Left lung (tissue), 14 donors: ENCODE measurements at places on chromosomes 7 and 10. TPM values are rescaled to one million over a fixed set of nuclear protein-coding genes. Genes with fewer than 3 reads are reported as not detected.

Gene DMBT1
- polyA plus RNA-seq = 2.6 TPM

Gene OR2A2
- polyA plus RNA-seq = not detected

Gene GIMAP8
- 22.9 TPM for polyA plus RNA-seq

DNA sequence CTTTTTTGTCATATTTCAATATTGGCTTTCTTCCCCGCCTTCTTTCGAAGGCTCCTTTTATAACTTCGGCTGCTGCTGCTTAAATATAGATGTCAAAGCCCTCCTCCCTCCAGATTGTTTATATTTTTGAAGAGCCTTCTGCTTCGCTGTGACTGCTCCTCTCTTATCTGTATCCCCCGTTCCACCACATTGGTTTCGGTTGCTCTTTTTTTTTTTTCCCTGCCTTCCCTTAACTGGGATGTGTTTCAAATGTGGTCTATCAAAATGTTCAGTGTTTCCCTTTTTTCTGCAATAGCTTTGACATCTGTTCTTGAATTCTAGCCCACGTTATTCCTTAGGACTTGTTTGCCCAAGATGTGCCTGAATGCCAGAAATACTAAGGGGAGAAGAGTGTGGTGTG is 96.4 kb downstream of the CUX1 start:
- no peak for DNase-seq

- no peak for DNase-seq
Observed at GRCh38 chr7:73359306-73359705, 31.3 kb downstream of the FKBP6 start.

DNA sequence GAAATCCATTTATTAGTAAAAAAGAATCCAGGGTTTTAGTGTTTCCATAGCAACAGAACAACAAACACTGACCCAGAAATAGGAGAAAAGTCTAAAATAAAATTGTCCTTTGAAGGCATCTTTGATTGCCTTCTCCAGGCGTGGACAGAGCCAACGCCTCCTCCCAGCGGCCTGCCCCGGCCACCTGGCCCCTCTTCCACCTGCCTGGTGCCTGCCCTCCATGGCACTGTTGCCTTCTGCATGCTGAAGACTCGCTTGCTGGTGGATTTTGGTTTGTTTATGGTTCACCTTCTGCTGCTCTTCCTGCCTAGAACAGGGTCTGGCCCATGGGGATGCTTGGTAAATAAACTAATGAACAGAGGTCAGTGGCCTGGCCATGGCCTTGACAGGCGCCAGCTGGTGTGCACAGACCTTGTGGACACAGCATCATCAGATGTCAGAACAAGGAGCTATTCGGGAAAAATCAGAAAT is 107.4 kb downstream of the DYNC2I1 start:
- DNase-seq = no peak

GRCh38 chr7:128056901-128057300 is 25.7 kb upstream of the LRRC4 start:
- DNase-seq = no peak

DNA sequence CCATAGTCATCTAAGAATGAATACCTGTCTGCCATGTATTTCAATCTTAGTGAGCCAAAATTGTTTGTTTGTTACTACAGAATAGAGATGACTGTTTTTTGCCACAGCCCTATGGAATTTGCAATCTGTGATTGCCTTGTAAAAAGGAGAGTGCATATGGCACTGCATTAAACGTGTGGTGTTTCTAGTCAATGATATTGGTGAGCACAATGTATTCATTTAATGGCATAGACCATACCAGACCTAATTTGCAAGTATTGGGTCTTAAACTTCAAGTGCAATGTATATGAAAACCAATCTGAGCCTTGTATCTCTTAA is 11.3 kb downstream of the INSIG1 start:
- DNase-seq = no peak

- no peak for DNase-seq
Observed at GRCh38 chr10:14584661-14585060, 190.0 kb downstream of the FAM107B start.

- DNase-seq = no peak
Observed at GRCh38 chr7:55173671-55174070, 154.9 kb downstream of the EGFR start.

DNA sequence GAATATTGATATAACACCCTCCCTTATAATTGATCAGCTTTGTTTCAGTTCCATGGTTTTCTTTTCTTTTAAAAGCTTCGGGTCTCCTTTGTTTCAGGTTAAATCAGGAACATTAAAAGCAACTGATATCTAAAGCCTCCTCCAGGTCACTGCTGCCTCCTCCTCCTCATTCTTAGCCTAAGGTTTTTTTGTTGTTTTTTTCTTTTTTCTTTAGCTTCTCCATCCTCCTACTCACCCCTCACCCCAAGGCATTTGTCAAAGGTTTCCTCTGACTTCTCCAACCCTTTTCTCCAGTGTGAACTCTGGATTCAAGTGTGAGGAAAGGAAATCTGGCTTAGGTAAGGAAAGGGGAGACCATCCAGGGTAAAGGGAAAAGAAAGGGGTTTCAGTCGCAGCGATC is 420.2 kb upstream of the NFE2L3 start:
- no peak for DNase-seq

GRCh38 chr7:112064627-112065385 is 141.4 kb downstream of the DOCK4 start:
- DNase-seq = no peak
